ENCODE measurements at places on chromosomes 4 and X.
A peak's percentile ranks its signal among the peaks of the same experiment; 100 is the strongest.

DNA sequence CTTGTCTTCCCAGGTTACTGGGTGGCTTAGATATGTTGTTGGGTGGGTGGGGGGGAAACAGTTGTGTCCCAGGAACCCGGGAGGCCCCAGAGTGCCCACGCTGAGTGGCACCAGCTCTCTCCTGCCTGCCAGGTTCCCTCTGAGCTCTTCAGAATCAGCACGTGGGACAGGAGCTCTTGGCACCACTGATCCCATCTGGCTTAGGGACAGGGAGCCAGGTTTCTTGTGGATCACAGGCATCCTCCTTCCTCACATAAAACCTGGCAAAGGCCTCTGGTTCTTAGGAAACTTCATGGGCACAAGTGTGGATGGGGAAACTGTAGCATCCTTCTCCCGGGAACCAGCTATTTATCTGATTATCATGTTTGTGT lies 3.4 kb downstream of the GPR78 start:
- DNase-seq, result no peak

DNA sequence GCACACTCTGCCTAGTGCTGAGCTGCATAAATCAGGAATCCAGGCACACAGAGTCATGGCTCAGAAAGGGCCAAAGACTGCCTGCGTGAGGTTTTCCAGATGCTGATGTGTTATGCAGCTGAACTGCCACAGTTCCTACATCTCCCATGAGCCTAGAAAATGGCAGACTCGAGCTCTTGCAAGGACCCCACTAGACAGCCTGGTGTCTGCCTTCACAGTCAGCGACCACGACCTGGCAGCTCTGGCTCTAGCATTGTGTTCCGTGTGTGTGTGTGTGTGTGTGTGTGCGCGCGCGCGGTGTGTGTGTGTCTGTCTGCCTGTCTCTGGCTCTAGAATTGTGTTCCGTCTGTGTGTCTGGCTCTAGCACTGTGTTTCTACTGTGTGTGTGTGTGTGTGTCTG lies 203.6 kb upstream of the AGTR2 start:
- DNase-seq, result no peak

GRCh38 chrX:153510383-153510782 lies 7.1 kb upstream of the ATP2B3 start:
- no peak for DNase-seq

- no peak for DNase-seq
Measured at GRCh38 chrX:114635986-114636385, 52.1 kb downstream of the HTR2C start.

GRCh38 chr4:98311656-98312055 lies 50.5 kb downstream of the RAP1GDS1 start:
- no peak for DNase-seq

DNA sequence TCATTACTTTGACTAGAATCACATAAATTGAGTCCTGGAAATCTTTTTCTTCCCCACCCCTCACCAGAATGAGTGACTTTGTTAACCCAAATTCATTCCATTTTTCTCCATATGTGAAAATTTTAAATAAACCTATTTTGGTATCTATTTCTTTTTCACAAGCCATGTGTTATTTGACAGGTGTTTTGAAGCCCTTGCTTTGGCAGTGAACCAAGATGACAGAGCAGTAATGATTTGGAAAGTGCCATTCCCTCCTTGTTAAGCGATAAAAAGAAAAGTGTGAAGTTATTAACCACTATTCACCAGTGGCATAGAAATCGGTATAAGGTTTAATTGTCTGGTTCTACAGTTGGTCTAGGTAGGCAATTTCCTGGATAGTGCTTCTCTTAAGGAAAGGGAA lies 66.1 kb downstream of the POLA1 start:
- DNase-seq, result no peak

GRCh38 chr4:156638334-156638733 lies 333.3 kb downstream of the PDGFC start:
- DNase-seq, result no peak

DNA sequence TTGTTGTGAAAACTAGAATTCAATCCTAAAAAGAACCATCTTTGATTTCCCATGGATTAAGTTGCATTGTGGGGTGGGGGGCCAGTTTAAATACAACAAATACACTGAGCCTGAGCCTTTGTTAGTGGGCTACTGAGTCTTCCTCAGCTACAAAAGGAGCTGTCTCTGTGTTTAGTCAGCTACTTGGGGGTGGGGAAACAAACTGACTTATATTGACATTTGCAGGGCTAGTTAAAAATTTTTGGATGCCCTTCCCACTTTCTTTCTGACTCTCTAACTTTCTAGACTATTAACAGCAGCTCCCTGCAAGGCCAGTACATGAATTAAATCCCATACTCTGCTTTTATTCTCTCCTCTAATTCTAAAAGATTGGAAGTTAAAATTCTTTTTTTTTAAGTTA lies 32.5 kb upstream of the FHDC1 start:
- DNase-seq, result no peak

DNA sequence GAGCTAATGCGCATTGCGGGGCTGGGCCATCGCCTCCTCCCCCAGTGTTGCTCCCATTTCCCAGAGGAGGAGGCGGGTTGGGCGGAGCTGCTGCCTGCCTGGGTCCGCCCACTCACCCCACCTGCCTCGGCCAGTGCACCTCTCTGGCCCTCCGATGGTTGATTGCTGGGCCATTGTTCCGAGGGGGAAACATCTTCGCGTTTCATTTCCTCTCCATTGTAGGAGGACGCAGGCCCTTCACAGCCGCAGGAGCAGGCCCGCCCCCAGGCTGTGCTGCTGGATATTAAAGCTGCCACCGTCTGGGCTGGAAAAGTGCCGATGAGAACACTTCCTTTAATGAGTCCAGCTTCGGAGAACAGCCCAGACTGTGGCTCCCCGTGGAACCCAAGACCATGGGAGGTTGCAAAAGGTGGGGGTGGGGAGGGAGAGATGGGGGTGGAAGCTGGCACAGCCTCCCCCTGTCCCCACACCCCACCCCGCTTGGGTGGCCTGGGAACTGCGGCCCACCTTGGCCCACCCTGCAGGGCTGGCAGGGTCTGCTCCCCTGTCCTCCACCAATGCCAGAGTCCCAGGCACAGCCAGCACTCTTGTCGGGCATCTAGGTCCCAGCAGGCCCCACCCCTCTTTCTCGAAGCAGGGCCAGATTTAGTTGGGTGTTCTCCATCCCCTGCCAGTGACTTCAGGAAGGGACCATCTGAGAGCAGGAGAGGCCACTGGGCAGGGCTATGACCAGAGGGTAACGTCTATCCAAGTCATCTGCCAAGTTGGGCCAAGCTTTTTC lies 96.6 kb downstream of the ADRA2C start:
- DNase-seq, result peak; percentile 31

DNA sequence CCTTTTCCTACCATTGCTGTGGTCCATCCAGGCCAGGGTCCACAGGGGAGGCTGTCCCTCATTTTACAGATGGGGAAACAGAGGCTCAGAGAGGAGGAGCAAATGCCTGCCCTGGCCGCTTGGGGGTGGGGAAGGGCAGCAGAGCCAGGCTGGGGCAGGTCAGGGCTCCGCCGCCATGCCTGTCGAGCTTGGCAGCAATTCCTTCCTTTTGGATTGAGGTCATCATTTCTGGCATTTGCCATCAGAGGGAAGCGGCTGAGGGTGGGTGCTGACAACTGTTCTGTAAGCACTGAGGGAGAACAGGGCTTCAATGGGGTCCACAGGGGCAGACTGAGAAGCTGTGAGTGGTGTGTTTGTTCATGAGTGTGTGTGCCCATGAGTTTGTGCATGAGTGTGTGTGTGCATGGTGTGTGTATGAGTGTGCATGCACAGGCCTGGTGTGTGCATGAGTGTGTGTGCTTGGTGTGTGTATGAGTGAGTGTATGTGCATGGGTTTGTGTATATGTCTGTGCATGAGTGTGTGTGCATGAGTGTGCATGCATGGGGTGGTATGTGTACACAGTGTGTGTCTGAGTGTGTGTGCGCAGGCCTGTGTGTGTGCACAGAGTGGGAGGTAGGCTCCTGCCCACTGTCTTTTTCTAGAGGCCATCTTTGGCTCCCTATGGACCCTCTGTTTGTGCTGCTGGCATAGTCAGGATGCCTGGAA lies 115.2 kb downstream of the SORCS2 start:
- no peak for DNase-seq

DNA sequence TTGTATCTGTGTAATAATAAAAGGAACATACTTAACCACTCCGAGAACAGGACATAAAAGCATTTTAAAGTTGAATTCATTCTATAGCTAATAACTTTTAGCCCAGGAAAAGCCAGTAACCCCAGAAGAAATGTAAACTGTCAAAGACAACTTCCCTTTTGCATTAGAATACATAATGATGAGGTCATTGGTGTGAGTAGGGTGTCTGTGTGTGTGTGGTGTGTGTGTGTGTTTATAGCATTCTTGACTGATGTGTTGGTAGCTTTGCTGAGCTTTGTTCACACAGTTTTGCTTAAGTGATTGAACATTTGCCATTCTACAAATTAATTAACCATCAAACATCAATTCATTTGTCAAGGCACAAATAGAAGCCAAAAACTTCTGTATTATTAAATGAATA lies 559.6 kb downstream of the ARAP2 start:
- DNase-seq, result no peak

- DNase-seq, result no peak
Measured at GRCh38 chr4:2264481-2265041, 2.7 kb upstream of the MXD4 start.

GRCh38 chr4:4440333-4441061 lies 53.6 kb downstream of the NSG1 start:
- no peak for DNase-seq

DNA sequence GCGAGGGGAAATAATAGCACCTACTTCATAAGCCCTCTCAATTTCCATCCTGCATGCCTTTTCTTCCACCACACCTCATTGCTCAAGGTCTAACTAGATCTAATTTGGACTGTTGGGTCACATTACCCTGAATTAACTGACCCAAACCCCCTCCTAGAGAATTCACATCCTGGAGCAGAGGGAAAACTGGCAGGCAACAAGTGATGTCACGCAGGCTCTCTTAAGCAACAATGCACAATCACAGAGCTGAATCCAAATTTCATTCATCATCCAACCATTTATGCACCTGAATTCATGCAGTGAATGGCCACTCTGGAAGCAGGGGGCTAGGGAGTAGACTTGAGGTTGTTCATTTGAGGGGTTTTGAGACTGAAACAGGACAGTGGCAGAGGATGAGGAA lies 107.7 kb upstream of the HUWE1 start:
- no peak for DNase-seq

GRCh38 chr4:43243433-43244116 lies 351.1 kb downstream of the GRXCR1 start:
- no peak for DNase-seq

GRCh38 chrX:133804072-133804471 lies 181.3 kb downstream of the GPC3 start:
- no peak for DNase-seq

GRCh38 chr4:107917500-107917899 lies 13.8 kb upstream of the CYP2U1 start:
- DNase-seq, result no peak

DNA sequence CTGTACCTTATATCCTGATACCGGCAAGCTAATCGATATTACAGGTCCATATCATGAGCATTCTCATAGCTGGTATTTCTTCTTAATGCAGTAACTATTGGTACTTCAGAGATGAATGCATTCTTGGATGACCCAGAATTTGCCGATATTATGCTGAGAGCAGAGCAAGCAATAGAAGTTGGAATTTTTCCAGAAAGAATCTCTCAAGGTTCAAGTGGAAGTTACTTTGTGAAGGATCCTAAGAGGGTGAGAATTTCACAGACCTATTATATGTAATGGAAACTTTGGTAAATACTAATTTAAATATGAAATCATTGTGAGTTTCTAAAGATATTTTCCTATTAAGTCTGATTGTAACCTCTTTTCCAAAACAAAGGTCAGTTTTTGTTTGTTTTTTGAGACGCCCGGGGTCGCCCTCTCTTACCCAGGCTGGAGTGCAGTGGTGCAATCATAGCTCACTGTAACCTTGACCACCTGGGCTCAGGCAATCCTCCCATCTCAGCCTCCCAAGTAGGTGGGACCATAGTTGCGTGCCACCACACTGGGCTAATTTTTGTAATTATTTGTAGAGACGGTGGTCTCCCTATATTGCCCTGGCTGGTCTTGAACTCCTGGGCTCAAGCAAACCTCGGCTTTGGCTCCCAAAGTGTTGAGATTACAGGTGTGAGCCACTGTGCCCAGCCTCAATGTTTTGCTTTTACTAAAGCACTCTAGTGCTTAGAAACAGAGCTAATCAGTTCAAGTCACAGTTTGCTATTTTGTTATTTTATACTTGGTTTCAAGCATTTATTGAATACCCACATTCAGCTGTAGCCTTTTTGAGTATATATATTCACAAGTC lies 18.6 kb downstream of the PI4K2B start:
- DNase-seq, result no peak

GRCh38 chrX:84710611-84711010 lies 208.4 kb upstream of the HDX start:
- DNase-seq, result no peak

DNA sequence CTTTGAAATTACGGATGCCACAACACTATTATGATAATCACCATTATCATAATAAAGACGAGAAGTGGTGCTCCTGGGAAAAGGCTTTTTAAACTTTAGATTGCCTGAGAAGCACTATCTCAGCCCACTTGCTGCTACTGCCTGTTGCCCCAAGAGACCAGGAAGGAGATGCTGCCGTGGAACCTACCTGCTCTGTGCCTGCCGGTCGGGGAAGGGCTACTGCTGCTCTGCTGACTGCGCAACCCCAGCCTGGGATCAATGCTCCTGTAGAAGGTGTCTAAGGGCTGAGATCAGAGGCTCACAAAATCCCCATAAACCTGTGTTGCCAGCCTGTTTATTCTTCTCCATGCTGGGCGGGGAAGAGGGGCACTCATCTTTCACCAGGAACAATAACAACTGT lies 145.3 kb upstream of the VCX3B start:
- no peak for DNase-seq

- no peak for DNase-seq
Measured at GRCh38 chrX:103124284-103124683, 31.3 kb upstream of the NXF3 start.

DNA sequence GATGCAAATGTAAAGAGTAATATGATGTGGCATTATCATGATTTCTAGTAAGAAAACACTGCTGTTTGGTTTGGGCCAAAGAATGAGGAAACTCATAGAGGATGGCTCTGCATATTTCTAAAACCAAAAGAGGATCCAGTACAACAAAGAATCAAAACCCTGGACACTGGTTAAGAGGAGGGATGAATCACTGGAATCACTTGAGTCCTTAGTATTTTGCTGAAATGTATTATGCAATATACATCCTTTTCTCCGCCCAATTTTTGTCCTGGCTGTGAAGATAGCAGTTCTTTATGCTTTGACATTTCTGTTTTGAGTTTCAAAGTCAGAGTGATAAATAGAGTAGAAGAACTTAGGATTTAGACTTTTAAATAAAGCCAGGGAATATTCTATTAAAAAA lies 345.9 kb downstream of the PACRGL start:
- no peak for DNase-seq
